ENCODE measurements at places on chromosomes 4 and X. TPM values are rescaled to one million over a fixed set of nuclear protein-coding genes. Genes with fewer than 3 reads are reported as not detected.
A peak's percentile ranks its signal among the peaks of the same experiment; 100 is the strongest.

DNA sequence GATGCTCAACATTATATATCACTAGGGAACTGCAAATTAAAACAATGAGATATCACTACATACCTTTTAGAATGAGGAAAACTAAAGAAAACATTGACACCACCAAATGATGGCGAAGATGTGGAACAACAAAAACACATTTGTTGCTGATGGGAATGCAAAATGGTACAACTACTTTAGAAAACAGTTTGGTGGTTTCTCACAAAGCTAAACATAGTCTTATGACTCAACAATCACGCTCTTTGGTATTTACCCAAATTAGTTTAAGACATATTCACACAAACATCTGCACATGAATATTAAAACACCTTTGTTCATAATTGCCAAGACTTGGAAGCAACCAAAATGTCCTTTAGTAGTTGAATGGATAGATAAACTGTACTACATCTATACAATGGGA is 53.2 kb downstream of the USO1 start:
- H3K4me3 ChIP-seq: no peak overlapping the region
- H3K4me1 ChIP-seq: no peaks in the 10 kb centered on the region
- H3K27ac ChIP-seq: peak overlapping the region; percentile 24
- no peaks in the 10 kb centered on the region for H3K27me3 ChIP-seq
- H3K36me3 ChIP-seq: peaks cover 5% of the 10 kb centered on the region

DNA sequence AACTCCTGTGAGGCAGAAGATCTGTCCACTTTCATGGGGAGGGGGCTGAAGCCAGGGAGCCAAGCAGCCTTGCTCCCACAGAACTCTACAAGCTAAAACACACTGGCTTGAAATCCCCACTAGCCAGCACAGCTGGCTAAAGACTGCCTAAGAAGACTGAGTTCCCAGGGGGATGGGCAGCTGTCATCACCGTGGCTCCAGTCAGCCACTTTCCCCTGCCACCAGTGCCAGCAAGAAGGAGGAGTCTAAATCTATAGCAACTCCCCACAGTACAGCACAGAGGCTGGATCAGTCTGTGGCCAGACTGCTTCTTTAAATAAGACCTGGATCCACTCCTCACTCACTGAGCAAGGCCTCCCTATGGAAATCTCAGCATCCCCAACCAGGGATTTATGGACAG is 308.6 kb downstream of the FAM47B start:
- H3K4me3 ChIP-seq: no peak overlapping the region
- H3K27ac ChIP-seq: no peak overlapping the region
- no peaks in the 10 kb centered on the region for H3K36me3 ChIP-seq
- H3K4me1 ChIP-seq: no peaks in the 10 kb centered on the region

The NBDY gene
- 4.1 TPM for total RNA-seq

DNA sequence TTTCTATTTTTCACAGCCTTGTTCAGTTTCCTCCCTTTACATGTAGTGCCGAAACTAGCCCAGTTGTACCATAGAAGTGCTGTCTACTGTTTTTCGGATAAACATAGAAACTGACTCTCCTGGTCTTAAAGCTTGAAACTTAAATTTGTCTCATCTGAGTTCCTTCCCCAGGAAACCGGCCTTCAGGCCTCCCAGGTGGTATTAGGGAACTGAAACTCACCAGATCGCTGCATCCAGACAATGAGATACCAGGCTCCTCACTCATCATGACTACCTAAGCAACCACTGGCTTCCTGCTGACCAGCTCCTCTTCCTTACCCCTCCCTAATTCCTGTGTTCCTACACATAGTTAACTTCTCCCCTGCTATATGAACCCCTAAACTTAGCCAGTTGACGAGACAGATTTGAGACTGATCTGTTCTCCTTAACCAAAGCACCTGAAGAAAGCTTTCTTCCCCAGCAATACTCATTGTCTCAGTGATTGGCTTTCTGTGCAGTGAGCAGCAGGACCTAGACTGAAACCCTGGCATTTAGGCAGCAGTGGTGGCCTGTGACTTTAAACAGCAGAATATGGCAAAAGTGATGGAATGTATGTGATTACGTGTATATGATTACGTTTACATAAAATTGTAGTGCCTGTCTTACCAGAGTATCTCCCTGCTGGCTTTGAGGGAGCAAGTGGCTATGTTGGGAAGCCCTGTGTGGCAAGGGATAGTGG is 959.1 kb upstream of the LCORL start:
- H3K27me3 ChIP-seq: no peaks in the 10 kb centered on the region
- H3K36me3 ChIP-seq: no peaks in the 10 kb centered on the region
- no peaks in the 10 kb centered on the region for H3K4me1 ChIP-seq
- H3K27ac ChIP-seq: no peak overlapping the region
- DNase-seq: no peak

The MPC1L gene
- not detected for total RNA-seq

The AR gene
- 9.9 TPM for total RNA-seq

GRCh38 chr4:33512397-33512796 is 2731.9 kb downstream of the ARAP2 start:
- H3K4me1 ChIP-seq: no peaks in the 10 kb centered on the region
- DNase-seq: no peak
- H3K4me3 ChIP-seq: no peak overlapping the region
- H3K27me3 ChIP-seq: no peaks in the 10 kb centered on the region
- H3K36me3 ChIP-seq: no peaks in the 10 kb centered on the region

DNA sequence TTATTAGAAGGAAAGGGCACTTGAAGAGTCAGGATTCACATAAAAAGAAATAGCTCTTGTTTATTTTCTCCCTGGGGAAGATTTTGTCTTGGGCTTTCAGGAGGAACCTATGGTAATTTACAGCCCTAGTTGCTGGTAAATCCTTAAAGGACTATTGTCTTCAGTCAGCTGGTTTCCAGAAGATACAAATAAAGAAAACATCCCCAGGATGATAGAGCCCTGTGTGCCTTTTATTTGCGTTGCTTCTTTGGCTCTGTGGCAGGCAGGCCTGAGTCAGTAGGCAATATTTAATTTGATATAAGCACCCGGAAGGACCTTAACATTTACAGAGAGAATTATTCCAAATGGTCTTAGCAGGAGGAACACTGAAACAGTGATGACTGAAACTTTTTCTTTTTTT is 131.0 kb upstream of the SLC34A2 start:
- H3K27ac ChIP-seq: no peak overlapping the region
- DNase-seq: no peak
- no peaks in the 10 kb centered on the region for H3K36me3 ChIP-seq

The ANAPC10 gene
- total RNA-seq: 21.3 TPM

DNA sequence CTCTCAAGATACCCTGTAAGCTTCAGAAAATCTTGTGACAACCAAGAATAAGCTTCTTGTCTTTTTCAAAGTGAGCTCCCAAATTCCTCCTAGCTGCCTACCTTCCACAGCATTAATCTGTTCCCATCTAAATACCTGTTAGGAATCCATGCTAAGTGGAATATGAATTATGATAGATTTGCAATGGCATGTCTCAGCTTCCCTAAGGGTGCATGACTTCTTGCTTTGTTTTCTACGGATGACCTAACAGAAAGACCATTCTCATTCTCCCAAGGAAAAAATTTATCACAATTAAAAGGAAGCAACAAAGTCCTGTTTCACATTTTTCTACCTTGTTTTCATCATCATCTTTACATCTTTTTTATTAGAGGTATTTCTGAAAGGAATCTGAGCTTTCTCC is 532.7 kb downstream of the GRXCR1 start:
- no peak overlapping the region for H3K27ac ChIP-seq
- H3K4me1 ChIP-seq: no peaks in the 10 kb centered on the region
- H3K36me3 ChIP-seq: no peaks in the 10 kb centered on the region
- H3K27me3 ChIP-seq: no peaks in the 10 kb centered on the region
- H3K4me3 ChIP-seq: no peak overlapping the region

DNA sequence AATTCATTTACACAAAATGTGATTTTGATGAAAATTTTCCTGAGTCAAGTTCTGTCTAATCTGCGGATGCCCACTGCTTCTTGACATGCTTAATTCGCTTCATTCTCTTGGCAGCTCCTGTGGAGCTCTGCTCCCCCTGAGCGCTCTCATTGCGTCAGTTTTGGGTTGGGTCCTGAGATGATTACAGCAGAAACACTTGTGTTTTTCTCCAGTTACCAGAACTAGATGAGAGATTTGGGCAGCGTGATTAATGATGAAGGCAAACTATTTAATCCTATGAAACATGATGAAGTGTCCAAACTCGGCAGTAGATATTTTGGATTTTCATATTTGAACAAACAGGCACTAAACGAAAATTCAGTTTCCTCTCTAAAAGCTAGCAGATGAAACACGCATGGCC is 4.2 kb upstream of the CXCL1 start:
- H3K36me3 ChIP-seq: no peaks in the 10 kb centered on the region
- H3K27ac ChIP-seq: no peak overlapping the region
- no peak for DNase-seq
- H3K27me3 ChIP-seq: peaks cover 3% of the 10 kb centered on the region

- no peak for DNase-seq
- no peaks in the 10 kb centered on the region for H3K4me1 ChIP-seq
- no peaks in the 10 kb centered on the region for H3K27me3 ChIP-seq
Observed at GRCh38 chr4:5125321-5125720, 74.0 kb downstream of the STK32B start.

The AMOT gene
- total RNA-seq: 20.5 TPM

- no peak for DNase-seq
- no peaks in the 10 kb centered on the region for H3K4me1 ChIP-seq
- no peaks in the 10 kb centered on the region for H3K27me3 ChIP-seq
- H3K4me3 ChIP-seq: no peak overlapping the region
Observed at GRCh38 chr4:112418092-112418491, 97.9 kb downstream of the NEUROG2 start.

The ABCD1 gene
- total RNA-seq: 21.1 TPM

The RRH gene
- total RNA-seq: not detected

- no peak overlapping the region for H3K4me3 ChIP-seq
- no peaks in the 10 kb centered on the region for H3K4me1 ChIP-seq
- no peak overlapping the region for H3K27ac ChIP-seq
- H3K27me3 ChIP-seq: no peaks in the 10 kb centered on the region
- no peaks in the 10 kb centered on the region for H3K36me3 ChIP-seq
- DNase-seq: no peak
Observed at GRCh38 chrX:110310896-110311295, 7.0 kb downstream of the AMMECR1 start.

DNA sequence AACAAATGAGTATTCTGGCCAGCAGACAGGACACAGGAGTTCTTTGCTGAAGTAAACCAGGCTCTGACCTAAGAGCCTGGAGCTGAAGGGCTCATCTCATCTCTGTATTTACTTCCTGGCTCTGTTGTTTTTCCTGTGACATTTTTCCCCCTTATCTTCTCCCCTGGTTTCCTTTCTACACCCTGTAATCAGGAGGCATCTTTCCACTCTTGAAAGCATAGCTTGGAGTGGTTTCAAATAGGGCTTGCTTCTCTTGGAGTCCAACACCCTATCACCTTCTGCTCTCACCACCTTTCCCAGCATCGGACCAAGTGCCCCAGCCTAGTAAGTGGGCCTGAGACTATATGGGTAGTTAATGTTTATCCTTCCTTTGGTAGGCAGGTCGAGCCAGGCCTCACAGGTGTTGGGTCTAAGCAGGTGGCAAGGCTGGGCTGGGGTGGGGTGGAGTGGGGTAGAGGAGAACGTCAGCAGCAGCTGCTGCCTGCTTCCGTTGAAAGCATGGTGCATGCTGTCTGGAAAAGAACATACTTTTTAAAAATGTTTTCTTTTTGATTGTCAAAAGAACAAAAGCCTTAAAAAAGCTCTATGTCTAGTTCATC is 1.2 kb downstream of the DRP2 start:
- H3K27ac ChIP-seq: no peak overlapping the region
- H3K4me1 ChIP-seq: no peaks in the 10 kb centered on the region
- no peaks in the 10 kb centered on the region for H3K27me3 ChIP-seq
- H3K36me3 ChIP-seq: no peaks in the 10 kb centered on the region

The PABPC4L gene
- 0.51 TPM for total RNA-seq

DNA sequence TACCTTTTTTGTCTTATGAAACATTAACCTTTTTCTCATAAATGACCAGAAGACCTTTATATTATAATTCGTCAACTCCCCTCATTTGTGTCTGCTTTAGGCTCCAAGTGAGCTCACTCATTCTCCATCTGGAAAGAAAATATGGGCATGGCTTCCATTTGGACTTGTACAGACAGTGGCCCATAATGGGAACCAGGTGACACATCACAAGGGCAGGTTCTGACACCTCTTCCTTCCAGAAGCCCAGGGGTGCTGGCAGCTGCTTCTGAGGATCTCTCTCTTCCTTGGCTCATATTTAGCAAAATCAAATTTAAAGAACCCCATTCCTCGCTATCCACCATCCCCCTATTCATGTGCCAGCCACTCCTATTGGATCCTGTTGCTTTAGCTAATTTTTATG is 69.6 kb downstream of the CD38 start:
- no peaks in the 10 kb centered on the region for H3K36me3 ChIP-seq
- H3K4me1 ChIP-seq: no peaks in the 10 kb centered on the region
- no peak overlapping the region for H3K4me3 ChIP-seq
- DNase-seq: no peak
- H3K27ac ChIP-seq: no peak overlapping the region
- H3K27me3 ChIP-seq: no peaks in the 10 kb centered on the region

DNA sequence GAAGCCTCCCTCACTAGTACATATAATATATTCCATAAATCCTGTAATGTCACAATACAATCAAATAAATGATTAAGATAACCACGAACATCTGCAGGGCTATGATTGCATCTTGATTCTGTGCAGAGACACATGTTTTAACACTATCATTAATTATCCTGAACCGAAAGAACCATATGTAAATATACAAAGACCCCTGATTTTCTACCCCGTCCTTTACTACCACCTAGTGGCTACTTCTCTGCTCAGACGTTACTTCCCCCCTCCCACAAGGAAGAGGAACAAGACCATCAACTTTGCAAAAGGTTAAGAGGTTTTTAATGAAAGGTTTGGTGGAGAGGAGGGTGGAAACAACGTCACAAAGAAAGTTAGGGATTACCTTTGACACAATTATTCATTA is 134.0 kb downstream of the COL4A6 start:
- no peak overlapping the region for H3K4me3 ChIP-seq
- H3K27ac ChIP-seq: no peak overlapping the region
- H3K36me3 ChIP-seq: no peaks in the 10 kb centered on the region

DNA sequence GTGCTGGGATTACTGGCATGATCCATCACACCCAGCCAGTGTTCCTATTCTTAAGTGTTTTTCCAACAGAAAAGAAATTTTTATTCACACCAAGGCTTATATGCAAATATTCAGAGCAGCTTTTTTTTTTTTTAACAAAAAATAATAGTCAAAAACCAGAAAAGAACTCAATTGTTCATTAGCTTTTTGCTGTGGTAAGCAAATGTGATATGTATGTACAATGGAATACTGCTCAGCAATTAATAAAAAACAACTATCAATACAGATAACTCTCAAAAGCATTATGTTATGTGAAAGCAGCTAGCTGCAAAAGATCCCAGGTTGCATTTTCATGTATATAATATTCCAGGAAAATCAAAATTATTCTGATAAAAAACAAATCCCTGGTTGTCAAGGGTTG is 132.3 kb downstream of the SLIT2 start:
- no peak for DNase-seq
- no peak overlapping the region for H3K4me3 ChIP-seq
- no peak overlapping the region for H3K27ac ChIP-seq
- no peaks in the 10 kb centered on the region for H3K4me1 ChIP-seq

The PLP1 gene
- total RNA-seq: not detected

The ZNF630 gene
- 0.39 TPM for total RNA-seq

The CT55 gene
- total RNA-seq: not detected
